ENCODE measurements at places on chromosomes 2 and 18.
A peak's percentile ranks its signal among the peaks of the same experiment; 100 is the strongest.

GRCh38 chr2:26562811-26563645 lies 78.1 kb downstream of the CIB4 start:
- DNase-seq: peak; percentile 53

GRCh38 chr2:172856606-172857005 lies 121.0 kb downstream of the RAPGEF4 start:
- DNase-seq: no peak

- DNase-seq: no peak
These were observed 164.2 kb downstream of the THSD7B start for GRCh38 chr2:136929531-136929930.

- DNase-seq: no peak
These were observed 74.0 kb downstream of the BCL11A start for GRCh38 chr2:60479226-60480088.

GRCh38 chr2:100292022-100292580 lies 30.2 kb downstream of the LONRF2 start:
- DNase-seq: peak; percentile 50

- no peak for DNase-seq
These were observed 32.0 kb upstream of the TFCP2L1 start for GRCh38 chr2:121316986-121317385.

DNA sequence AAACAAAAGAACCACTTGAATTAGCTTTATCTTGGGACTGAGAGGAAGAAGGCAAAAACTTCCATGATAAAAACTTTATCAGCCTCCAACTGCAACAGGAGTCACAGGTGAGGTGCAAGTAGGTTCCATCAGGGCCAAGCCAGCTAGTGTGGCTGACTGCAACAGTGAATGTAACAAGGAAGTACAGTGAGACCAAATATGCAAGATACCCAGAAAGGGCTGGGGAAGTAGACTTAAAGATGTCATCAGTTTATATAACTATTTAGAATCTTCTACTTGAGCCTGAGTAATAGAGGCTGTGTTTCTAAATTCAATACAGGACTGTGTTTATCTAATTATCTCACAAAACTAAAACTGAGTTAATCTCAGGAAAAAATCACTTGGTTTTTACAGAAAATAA lies 14.8 kb downstream of the PLEKHM3 start:
- no peak for DNase-seq

GRCh38 chr2:226300196-226300886 lies 499.3 kb downstream of the IRS1 start:
- DNase-seq: no peak

GRCh38 chr2:22518641-22519040 lies 866.3 kb upstream of the KLHL29 start:
- DNase-seq: peak; percentile 58

GRCh38 chr18:79397830-79398761 lies 2.4 kb downstream of the NFATC1 start:
- no peak for DNase-seq

- DNase-seq: no peak
These were observed 2.0 kb upstream of the CAPN10 start for GRCh38 chr2:240584486-240585031.

DNA sequence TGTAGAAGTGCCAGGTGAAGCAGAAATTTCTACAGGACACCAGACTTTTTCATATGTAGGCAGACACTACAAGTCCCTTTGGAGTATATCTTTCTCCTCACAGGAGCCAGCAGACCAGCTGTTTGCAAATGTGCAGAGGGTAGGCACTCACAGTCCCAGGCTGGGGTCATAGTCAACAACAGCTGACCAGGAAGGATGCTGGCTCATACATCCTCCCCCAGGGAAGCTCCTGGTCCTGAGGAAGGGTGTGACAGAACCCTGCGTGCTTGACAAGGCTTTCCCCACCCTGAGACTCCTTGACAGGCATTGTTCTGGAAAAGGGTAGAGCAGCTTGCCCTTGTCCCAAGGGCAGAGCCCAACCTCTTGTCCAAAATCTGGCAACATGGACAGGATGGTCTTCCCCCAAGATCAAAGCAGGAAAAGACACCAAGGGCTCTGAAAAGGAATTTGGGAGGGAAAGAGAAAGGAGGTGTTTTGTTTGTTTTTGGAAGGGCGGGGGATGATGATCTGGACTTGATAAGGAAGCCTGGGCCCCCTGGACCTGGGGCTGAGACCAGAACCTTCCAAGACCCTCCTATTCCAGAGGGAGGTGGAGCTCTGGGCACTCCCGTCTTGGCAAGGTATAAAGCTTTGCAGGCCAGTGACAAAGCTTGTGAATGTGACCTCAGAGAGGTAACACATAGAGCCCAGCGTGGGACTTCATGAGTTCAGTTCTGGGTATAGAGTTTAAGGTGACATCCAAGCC lies 87.1 kb downstream of the GFPT1 start:
- DNase-seq: no peak

DNA sequence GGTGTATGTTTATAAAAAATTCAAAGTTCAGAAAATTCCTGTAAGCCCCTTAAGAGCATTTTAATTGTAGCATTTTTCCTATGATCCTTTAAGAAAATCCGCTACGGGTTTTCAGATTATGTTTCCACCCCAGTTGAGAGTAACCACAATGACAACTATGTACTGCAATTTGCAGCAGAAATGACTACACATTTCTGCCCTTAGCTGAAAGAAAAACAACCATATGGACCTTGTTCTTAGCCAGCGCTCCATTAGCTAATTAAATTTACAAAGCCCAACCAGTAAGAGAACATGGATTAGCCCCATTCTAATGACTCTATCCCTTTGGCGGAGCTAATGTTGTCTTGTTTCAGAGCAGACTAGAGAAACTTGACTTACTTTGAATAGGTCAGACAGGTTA lies 247.6 kb downstream of the SLC8A1 start:
- DNase-seq: no peak

DNA sequence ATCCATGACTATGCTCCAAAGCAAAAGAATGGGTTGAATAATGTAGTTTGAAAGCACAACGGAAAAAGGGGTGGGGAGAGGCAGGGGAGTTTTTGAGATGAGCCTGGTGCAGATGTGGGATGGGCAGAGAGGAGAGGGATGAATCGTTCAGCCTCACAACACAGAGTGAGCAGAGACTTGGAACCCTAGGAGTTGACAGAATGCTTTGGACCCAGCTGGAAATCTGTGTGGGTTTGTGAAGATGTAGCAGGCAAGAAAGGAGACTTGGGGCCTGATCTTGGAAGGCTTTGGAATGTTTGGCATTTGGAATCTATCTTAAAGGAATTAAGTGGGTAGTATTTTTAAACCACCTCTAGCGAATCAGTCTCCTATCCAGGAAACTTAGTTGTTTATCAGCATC lies 66.0 kb upstream of the KCTD1 start:
- DNase-seq: no peak

- DNase-seq: no peak
These were observed 76.0 kb upstream of the STK17B start for GRCh38 chr2:196247114-196247975.

DNA sequence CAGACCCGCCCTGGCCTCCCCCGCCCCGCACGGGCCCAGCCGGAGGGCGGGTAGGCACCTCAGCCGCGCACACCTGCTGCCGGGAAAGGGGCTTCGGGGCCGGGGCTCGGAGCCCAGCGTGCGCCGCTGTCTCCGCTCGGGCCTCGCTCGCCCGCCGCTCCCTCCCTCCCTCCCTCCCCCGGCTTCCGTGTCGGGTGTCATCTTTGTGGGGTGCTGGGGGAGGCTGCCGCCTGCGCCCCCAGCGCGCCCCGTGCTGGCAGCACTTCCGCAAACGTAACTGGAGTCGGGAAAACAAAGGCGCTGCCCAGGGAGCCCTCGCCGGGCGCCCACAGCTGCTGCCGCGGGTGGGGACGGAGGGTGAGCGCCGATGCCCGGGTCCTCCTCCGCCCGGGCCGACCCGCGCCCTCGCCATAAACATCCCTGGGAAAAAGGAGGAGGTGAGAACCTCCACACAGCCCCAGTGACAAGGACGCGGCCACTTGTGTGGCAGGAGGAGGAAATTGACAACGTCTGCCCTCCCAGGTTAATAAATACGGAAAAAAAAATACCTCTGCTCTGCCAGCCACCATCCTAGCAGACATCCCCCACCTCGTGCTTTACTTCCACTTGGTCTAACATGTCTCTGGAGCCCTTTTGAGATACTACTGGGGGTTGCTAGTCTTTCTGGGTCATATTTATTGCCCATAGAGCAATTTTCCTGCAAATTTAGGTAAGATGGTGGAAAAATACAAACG lies 550 bp downstream of the MFSD6 start:
- DNase-seq: no peak

DNA sequence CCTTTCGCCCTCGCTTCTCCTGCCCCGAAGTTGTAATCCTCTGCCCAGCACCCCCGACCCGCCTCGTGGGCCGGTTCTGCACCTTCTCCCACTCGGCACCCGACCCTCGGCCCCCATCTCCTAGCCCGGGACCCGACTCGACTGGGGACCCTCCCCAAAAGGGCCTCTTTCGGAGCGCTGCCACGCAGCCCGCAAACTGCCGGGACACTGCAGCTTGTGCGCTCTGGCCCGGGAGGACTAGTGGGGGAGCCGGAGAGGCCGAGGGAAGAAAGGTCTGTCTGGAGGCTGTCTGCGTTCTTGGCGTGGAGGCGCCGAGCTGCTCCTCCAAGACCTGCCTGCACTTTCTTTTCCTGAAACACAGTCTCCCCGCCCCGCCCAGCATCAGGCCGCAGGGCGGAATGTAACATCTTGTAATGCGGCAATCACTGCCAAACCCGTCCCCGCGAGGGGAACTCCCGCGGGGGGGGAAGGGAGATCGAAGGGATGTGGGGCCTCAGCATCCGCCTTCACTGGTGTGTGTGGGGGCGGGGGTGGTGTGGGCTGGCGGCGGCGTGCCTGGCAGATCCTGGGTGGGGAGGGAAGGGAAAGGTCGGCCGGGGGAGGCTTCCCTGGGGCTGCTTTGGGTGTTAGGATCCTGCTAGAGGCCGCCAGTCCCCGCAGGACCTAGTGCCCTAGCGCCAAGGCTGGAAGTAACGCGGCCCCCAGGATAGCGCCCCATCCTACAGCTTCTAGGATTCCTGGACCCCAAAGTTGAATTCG lies 7.4 kb downstream of the DLX2 start:
- peak; percentile 79 for DNase-seq

GRCh38 chr18:54360406-54360805 lies 2.7 kb downstream of the C18orf54 start:
- no peak for DNase-seq

DNA sequence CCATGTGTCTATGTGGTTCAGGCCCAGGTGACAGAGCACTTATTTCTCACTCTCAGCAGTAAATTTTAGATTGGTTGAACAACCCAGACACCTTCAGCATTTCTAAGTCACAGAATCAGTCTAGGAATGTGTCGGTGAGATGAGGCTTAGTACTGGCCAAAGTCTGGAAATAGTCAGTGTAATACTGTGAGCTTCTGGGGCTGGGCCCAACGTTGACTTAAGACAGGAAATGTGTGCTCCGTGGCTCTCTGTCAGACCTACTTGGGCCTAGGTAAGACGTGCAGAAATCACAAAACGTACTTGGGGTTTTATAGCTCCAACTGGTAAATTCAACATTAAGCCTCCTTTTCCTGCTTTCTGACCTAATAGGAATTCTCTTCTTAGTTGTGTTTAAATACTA lies 160.3 kb upstream of the COL3A1 start:
- DNase-seq: no peak

GRCh38 chr2:203035879-203036470 lies 21.3 kb downstream of the NBEAL1 start:
- no peak for DNase-seq

DNA sequence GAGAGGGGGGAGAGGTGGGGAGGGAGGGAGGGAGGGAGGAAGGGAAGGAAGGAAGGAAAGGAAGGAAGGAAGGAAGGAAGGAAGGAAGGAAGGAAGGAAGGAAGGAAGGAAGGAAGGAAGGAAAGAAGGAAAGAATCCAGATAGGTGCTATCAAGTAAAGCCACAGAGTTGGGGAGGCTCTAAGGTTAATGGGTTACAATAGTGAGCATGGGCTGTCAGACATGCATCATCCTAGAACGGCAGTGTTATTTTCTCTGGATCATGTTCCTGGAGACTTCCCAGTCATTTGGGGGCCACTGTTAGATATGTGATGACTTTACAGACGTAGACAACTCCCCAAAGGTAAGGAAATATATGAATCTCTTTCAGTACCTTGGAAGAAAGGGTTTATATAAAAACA lies 31.1 kb downstream of the CDK15 start:
- no peak for DNase-seq

- no peak for DNase-seq
These were observed 372.5 kb upstream of the KLHL29 start for GRCh38 chr2:23012499-23012898.

GRCh38 chr2:100060875-100061274 lies 81.5 kb downstream of the AFF3 start:
- DNase-seq: no peak

- DNase-seq: no peak
These were observed 19.1 kb upstream of the SMARCAL1 start for GRCh38 chr2:216392945-216393840.

- DNase-seq: no peak
These were observed 47.1 kb downstream of the LONRF2 start for GRCh38 chr2:100275200-100275589.

DNA sequence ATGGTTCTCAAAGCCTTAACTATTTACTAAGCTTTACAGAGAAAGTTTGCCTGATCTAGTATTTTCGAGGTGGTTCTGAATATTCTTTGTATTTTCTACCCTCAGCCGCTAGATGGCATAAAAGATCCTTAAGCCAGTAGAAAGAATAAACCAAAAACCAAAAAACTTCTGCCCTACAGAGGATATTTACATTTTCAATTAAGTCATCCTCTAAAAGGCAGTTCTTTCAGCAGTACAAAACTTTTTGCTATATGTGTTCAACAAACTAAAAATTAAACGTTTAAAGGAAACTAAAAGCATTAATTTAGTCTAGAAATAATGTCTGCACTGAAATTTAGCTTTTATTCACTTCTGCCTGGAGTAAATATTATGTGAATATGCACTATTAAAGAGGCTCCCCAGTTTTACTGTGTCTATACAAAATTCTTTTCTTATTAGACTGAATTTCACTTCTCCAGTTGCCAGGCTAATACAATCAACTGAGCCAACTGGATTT lies 297.5 kb downstream of the PIEZO2 start:
- peak; percentile 81 for DNase-seq

- no peak for DNase-seq
These were observed 43.1 kb downstream of the AAK1 start for GRCh38 chr2:69600425-69600824.

DNA sequence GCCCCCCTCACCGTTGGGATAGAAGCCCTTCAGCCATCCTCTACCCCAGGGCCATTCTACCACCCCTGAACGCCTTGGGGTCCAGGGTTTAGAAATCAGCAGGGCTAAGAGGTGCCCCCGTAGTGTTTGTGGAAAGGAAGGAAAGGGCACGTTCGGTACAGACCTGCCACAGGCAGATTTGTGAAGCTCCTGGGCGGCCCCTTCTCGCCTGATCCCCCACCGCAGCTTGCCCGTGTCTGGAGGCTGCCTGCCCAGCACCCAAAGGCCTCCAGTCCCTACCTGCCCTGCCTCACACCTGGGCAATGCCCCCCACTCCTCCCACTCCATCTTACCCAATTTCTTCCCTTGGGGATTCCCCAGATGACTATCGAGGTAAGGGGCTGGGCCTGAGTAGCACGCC lies 21.2 kb downstream of the ATP6V1C2 start:
- DNase-seq: no peak

- peak; percentile 78 for DNase-seq
These were observed 41.8 kb upstream of the TMEM178A start for GRCh38 chr2:39623917-39624316.

Data from muscle of back (tissue), 13 donors.